ENCODE measurements at places on chromosomes 11 and 22.

DNA sequence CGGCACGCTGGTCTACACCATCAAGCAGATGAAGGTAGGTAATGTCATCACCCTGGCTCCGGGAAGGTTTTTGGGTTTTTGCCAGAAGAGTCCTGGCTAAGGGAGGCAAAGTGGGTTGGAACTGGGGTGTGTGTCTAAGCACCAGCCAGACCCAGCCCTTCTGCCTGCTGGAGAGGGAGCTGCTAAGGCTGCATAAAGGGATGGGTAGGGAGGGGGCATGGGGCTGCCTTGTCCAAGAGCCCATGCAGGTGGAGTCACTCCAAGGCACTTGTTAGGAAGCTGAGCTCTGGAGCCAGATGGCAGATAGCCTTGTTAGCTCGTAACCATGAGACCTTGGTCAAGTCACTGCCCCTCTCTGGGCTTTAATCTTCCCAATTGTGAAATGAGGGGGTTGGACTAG, 48.0 kb downstream of the TIMP3 start:
- no peak for DNase-seq

DNA sequence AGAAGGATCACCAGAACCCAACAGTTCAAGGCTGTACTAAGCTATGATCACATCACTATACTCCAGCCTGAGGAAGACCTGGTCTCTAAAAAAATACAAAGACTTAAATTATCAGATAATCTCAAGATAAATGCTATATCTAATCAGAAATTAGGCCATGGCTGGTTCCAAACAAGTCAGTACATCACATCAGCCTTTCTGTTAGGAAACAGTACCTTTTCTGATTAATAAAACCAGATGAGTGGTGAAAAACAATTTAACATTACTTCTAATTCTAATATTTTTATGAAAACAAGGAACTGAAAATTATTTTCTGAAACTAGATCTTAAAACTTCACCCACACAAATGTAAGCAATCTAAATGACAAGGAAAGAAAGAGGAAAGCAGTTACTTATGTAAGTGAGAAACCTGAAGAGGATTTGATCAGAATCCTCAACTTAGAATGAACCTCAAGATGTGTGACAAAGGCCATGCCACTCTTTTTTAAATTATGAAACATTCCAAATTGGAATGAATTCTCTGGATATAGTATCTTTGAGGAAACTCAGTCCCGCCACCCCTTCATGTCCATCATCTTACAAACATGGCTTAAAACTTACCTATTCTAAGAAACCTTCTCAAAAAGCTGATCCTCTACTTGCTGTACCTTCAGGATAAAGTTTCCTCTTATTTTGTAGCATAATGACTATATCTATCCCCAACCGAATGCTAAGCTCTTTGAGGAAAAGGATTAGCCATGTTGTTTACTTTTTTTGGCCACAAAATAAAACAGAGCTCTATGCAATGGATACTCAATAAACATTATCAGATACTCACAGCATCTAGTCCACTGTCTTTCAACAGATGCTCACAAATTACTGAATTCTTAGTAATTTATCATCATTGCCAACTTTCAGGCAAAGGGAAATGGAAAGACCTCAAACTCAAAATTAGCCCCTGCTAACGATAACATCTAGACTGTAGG, 132.0 kb downstream of the MRTFA start:
- no peak for DNase-seq

DNA sequence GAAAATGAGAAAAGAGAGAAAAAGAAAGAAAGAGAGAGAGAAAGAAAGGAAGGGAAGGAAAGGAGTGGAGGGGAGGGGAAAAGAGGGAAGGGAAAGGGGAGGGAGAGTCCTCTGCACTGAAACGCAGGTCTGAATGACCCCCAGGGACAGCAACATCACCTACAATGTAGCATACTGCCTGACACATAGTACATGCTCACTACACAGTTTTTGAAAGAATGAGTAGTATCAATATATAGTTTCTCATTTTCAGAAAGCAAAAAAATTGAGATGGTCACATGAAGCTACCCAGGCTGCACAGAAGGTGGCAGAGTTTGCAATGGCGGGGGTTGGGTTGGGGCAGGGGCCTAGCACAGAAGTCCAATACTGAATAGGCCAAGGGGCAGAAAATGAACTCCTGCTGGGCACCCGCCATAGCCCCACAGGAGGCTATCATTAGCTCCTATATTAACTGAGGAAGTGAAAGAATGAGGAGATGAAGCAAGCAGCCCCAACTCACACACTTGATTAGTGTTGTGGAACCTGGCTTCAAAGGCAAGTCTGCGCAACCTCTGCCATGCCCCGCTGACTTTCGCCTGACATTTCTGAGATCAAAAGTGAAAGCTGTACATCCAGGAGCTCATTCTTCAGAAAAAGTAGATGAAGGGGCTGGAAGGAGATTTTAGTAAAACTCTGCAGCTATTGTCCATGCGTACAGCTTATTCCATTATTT, 241.2 kb upstream of the SYN3 start:
- no peak for DNase-seq

- no peak for DNase-seq
These were observed 16.3 kb downstream of the ADORA2A start for GRCh38 chr22:24443668-24444067.

- DNase-seq: no peak
These were observed 10.5 kb downstream of the GRK2 start for GRCh38 chr11:67276781-67277230.

DNA sequence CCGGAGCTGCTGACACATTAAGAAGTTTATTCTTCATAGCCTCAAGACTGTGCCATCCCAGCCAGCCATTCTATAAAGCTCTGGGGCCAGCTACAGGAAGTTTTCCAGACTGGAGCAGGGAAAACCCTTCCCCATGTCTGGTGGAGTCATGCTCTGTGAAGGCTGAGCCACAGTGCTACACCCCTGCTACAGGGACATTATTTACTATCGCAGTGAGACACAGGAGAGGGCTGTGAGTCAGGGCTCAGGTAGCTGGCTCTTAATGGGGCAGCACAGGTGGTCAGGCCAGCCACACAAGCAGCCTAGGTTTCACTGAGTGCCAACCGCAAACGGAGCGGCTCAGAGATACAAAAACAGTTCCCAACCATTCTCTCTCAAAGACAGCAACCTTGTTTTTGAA, 12.1 kb downstream of the HPS4 start:
- no peak for DNase-seq

GRCh38 chr22:27777128-27777527, 24.4 kb downstream of the MN1 start:
- no peak for DNase-seq

GRCh38 chr11:121449123-121449522, 3.0 kb upstream of the SORL1 start:
- DNase-seq: no peak

- DNase-seq: no peak
These were observed 41.9 kb upstream of the TSPAN18 start for GRCh38 chr11:44684859-44685281.

DNA sequence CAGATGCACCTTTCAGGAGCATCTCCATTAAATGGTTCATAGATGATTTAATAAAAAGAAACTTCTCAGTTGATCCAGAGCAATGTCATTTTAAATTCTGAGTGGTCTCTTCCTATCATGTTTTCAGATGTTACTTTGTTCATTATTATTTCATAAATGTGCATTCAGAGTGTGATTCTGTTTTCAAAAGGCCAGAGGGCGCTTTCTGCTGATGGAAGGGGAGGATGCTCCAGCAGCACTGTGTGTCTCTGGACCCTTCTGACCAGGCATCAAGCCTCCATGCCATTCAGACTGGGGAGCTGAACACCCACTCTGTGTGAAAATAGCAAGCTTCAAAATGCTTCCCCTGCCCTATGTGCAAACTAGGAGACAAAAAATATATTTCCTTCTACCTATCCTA, 23.9 kb upstream of the CRTAM start:
- no peak for DNase-seq

- no peak for DNase-seq
These were observed 16.3 kb downstream of the HTR3A start for GRCh38 chr11:113991170-113991569.

GRCh38 chr11:43583548-43583947, 97.0 kb upstream of the HSD17B12 start:
- DNase-seq: no peak

GRCh38 chr11:98587884-98588283, 432.9 kb upstream of the CNTN5 start:
- no peak for DNase-seq

DNA sequence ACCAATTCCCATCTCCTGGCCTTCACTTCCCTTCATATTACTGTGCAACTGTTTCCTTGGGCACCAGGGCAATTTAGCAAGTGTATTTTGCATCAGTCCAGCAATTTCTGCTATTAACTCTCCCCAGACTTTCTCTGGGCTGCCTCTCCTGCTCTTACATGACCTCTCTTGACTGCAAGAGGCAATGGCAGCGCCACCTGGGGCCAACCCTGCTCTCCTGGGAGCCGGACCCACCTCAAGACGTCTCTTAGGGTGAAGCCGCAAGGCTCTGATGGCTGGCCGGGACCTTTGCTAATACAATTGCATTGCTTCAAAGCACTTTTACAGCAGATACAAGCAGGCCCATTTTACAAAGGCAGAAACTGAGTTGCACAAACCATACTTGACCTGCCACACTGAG, 360.2 kb downstream of the CADM1 start:
- no peak for DNase-seq

- no peak for DNase-seq
These were observed 3.5 kb upstream of the EEF1G start for GRCh38 chr11:62577046-62577714.

GRCh38 chr11:20203831-20204230, 43.6 kb upstream of the DBX1 start:
- no peak for DNase-seq

GRCh38 chr11:92556431-92556830, 331.8 kb downstream of the FAT3 start:
- no peak for DNase-seq

DNA sequence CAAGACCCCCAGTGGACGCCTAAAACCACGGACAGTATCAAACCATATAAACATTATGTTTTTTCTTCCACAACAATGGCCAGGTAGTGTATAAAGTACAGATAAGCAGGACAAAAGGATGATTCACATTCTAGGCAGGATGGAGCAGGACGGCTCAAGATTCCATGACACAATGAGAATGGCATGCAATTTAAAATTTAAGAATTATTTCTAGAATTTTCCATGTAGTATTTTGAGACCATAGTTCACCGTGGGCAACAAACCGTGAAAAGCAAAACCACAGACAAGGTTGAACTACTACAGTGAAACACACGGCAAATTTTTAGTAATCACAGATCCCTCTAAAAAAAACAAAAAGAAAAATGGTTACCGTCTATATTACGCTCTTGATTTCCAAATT, 7.5 kb downstream of the NARS2 start:
- no peak for DNase-seq

- DNase-seq: no peak
These were observed 9.8 kb upstream of the POU2AF1 start for GRCh38 chr11:111388842-111389241.

DNA sequence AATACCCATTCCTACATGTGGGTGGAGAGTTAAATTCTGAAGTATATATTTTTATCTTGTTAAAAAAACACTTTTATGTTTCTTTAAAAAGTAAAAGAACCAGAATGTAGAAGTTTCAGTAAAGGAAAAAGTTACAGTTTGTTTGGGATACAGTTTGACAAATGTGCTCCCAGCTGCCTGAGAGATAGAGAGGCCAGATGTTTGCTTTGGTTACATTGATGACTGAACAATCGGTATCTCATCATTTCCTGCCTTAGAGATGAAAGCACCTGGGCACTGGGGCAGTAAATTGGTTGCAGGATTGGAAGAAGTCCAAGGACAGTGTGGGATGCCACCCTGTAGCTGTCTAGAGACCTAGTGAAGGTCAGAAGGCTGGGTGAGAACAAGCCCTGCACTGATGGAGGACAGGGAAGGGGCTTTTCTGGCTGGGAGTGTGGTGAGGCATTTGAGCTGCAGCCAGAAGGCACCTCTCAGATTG, 16.6 kb downstream of the MED15 start:
- no peak for DNase-seq

GRCh38 chr22:42684462-42685195, 35.4 kb upstream of the CYB5R3 start:
- DNase-seq: no peak

DNA sequence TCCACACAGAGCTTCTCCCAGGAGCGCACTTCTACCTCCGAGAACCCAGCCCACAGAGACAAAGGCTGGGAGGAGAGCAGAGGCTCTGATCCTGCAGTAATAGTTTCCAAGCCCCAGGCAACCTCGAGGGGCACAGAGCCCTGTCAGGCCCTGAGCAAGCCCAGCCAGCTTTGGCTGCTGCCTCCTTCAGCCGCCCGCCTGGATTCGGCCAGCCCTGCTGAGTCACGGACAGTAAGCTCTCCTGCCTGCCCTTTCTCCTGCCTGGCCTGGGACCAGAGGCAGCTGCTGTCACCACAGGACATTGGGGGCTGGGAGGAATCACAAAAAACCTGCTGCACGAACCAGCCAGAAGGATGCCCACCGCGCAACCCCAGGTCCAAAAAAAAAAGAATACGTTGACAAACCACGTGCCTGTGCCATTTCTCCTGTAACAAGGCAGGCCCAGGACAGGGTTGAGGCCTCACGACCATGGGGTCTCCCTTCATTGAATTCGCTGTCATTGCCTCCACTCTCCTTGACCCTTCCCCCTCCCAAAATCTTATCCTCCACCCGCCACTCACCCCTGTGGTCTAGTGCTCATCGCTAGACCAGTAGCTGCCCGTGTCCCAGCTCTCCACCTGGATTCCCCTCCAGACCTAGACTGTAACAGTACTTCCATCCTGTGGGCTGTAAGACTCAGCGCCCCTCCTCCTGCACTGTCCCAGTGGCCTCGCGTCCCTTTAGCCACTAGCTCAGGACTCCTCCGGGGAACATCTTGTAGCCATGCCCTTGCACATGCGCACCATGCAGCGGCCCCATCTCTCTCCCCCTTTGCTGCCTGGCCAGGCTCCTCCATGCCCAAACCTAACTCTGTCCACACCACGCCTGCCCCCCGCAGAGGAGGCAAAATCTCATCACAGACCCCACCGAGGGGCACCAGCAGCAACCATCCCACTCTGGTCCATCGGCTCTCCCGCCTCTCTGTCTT, 7.4 kb upstream of the SLC22A12 start:
- no peak for DNase-seq

DNA sequence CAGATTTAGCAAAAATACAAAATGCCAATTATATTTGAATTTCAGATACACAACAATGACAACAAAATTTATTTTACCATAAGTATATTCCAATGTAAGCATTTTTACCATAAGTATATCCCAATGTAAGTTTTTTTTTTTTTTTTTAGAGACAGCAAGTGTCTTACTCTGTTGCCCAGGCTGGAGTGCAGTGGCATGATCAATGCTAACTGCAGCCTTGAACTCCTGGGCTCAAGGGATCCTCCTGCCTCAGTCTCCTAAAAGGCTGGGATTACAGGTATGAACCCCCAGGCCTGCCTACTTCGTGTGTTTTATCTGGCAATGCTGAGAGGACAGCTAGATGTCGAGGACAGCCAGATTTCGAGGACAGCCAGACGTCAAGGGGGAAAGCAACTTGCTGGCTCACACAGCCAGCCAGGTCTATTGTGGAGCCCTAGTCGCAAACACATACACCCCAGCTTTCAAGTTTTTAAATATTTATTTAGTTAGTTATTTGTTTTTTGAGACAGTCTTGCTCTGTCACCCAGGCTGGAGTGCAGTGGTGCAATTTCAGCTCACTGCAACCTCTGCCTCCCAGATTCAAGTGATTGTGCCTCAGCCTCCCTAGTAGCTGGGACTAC, 1.1 kb upstream of the SERPING1 start:
- no peak for DNase-seq

All from stimulated activated CD8-positive, alpha-beta memory T cell treated with anti-CD3 and anti-CD28 coated beads, Interleukin-15, amount 100 ng/mL, for 1 hour (primary cell).